ENCODE measurements at places on chromosomes 3 and 15. TPM values are rescaled to one million over a fixed set of nuclear protein-coding genes. Genes with fewer than 3 reads are reported as not detected.

GRCh38 chr3:11538581-11538980 lies 105.1 kb downstream of the VGLL4 start:
- no peak for DNase-seq

DNA sequence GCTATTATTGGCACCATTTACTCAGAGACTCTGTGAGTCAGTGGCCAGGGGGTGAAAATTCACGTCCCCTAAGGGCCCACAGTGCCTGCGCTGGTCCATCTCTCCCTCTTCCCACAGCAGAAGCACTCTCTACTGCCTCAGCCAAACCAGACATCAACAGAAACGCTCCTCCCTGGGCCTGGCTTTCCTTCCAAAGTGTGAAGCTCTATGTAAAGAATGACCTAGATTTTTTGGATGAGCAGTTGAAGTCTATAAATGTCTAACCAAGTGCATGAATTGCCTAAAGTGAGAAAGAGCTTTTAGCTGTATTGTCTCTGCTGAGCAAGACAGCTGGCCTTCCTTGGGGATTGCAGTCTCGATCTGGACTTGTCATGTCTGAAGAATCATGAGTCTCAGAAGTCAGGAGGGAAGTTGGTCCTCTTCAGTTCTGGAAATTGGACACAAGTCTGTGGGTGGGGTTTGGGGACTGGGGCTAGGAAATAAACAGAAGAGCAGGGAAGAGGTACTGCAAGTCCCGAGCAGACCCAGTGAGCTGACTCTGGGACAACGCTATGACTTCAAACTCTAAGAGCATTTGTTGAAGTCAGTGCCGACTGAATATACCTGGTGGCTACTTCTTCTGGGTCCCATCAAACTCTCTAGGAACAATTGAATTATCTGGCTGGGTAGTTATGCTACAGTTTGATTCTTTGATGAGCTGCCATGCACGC lies 29.0 kb downstream of the RASGRP1 start:
- no peak for DNase-seq

DNA sequence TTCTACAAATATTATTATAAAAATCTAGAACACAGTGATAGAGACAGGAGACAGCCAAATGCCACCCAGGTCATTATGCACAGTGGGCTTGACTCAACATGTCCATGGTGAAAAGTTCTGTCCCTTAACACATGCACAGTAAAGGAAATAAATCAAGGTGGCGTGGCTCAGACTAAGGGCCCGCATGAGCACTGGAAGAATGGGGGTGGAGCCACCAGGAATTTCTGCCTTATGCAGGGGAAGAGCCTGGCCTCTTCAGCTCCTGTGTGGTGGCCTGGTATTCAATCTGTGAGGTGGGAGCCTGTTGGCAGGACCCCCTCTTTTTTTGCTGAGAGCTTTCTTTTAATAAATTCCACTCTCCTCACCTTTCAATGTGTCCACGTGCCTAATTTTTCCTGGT lies 17.2 kb upstream of the SPG21 start:
- no peak for DNase-seq

DNA sequence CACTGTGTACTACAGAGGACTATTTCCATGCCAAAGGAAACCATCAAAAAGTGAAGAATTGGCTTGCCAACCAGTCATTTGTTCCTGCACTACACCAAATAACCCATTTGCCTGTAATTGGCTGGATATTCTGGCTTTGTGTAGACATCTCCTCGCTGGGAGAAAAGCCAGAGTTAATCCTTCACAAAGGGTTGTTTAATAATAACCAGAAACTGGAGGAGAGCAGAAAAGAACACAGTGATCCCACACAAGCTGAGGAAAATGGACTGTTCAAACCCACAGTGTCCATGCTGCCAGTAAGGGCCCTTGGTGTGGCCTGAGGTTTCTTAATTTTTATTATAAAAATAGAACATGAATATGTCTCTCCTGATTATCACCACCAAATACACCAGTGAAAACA lies 294.0 kb downstream of the RORA start:
- DNase-seq: no peak

DNA sequence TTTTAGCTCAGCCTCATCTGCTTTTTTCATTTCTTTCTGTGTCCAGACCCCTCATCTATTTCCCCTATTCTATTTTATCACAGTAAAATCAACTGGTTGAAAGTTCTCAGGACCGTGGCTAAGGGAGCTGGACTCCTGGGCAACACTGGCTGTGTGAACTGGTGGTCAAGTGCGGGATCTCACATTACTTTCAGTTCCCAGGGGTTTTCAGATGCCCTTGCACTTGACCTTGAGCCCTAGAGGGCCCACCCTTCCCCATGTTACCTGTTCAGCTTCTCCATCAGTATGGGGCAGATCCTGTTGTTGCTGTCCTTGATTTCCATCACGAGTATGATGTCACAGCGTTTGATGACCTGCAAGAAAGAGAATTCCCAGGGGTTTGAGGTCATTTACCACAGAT lies 2.8 kb downstream of the DNASE1L3 start:
- no peak for DNase-seq

The TMCO5A gene
- total RNA-seq: not detected

The FOXL2 gene
- not detected for total RNA-seq

The COL8A1 gene
- not detected for total RNA-seq

The RARB gene
- not detected for total RNA-seq

The SOX2 gene
- total RNA-seq: not detected

The VPS8 gene
- 30.2 TPM for total RNA-seq

The SELENOS gene
- total RNA-seq: 46.7 TPM

The LRRC3B gene
- total RNA-seq: not detected

The SPTSSB gene
- total RNA-seq: not detected
